ENCODE measurements at places on chromosomes 5 and 9.

GRCh38 chr5:151591144-151591819, at the start of gene FAT2:
TSS of gene FAT2 (minus strand) at chr5:151591331. CDS start at chr5:151568931, 22,400 bp downstream.
- DNase-seq, result no peak

DNA sequence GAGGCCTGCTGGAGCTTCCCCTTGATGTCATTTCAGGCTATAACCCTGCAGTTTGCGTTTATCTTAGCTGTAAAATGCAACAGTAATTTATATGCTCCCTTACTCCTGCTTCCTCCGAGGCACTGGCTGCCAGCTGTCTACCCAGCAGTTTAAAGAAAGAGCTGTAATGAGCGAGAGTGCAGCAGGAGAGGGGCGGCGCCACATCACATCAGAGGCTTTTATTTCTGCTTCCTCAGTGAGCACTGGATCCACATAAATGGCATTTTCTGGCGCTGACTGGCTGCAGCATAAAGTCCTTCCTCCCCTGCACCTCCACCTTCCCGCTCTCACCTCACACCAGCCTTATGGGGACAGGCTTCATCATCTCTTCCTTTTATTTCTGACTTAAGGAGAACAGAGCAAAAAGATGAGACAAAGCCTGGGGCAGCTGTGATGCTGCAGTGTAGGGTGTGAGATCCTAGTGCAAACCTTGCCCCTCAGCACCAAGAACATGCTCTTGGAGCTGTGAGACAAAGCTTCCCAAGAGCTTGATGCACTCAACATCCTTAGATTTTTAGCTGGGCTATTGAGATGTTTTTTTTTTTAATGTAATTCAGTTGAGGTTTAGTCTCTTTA, 829.6 kb upstream of the ZNF608 start:
- DNase-seq, result no peak

DNA sequence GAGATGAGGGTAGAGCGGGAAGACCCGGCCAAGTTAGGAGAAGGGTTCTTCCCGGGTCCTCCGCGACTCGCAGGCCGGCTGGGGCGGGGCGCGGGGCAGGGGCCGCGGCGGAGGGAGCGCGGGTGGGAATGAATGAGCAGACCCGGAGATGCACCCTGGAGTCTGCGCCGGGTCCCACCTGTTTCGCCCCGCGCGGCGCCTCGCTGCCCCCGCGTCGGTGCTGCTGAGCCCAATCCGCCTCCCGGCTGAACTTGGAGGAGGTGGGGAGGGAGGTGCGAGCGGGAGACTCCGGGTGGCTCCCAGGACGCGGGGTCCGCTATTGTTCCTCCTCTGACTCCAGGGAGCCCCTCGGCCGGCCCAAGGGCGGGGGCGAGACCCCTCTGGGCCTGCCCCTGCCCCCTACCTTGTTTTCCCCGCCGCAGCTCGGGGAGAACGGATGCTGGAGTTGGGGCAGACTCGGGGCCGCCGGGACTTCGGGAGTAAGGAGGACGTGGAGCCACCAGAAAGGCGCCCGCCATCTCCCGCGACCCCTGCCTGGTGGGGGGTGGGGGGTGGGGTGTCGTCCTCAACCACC, 659 bp downstream of the RAI14 start:
- peak; percentile 10 for DNase-seq

DNA sequence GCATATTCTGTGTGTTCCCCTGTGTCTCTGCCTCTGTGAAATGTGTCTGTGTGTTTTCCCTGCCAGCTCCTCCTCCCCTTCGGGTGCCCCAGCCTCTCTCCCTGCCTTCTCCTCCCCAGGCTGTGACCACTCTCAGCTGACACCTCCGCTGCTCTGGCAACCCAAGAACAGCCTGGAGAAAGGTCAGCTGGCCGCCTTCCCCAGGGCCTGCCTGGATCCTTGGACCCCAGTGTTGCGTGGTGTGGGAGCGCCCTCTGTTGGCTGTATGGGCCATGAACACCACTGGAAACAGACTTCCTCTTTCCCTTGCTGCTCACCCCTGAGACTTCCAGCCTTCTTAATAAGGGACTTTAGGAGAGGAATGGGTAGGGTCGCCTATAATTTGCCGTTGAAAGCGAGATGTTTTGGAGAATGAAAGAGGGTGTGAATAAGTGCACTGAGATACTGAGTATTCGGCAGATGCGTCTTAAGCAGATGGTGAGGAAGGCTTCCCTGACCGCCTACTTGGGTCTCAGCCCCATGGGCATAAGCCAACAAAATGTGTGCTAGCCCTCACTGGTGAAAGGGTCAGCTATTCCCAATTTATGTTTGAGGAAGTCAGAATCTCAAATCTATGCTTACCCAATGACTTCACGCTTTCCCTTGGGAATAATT, 114.9 kb upstream of the TRIM32 start:
- DNase-seq, result no peak

DNA sequence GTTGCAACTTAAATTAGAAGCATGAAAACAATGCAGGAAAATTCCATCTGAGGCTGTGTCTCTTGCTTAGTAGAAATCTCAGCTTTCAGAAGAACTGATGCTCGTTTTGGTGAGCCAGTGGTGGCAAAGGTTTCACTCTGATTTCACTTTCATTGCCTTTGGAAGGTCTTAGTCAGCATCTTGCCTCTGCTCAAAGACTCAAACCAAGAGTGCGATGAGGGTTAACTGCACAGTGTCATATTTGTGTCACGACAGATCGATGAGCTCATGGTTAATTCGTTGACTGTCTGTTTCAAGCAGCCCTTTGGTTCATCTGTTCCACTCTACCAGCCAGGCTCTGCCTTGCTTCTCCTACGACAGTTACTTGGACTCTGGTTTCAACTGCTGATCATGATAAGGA, 331.3 kb upstream of the KIF2A start:
- DNase-seq, result no peak

DNA sequence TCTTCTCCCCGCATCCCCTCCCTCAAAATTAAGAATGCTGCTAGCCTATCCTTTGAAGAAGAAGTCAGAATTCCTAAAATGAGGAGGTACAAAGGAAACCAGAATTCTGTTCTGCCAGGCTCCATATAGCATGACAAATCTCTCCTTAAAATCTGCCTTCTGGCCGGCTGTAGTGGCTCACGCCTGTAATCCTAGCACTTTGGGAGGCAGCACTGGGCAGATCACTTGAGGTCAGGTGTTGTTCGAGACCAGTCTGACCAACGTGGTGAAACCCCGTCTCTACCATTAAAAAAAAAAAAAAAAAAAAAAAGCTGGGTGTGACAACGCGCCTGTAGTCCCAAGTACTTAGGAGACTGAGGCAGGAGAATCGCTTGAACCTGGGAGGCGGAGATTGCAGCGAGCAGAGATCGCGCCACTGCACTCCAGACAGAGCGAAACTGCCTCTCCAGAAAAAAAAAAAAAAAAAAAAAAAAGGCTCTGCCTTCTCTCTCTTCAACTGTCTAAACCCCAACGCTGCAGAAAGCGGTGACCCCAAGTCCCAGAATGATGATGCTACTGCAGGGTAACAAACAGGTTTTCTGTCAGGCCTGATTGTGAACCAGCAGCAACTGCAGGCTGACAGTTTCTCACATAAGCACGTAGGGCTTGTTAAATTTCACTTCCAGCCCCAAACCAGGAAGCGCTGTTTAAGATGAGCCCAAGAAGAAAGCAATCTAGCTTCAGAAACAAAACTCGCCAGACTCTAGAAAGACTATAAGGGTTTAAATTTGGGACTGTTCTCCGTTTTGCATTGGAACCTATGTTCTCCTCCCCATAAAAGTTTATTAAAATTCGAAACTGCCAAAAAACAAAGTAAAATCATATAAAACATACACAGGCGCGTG, 963 bp upstream of the CAST start:
- DNase-seq, result peak; percentile 44

DNA sequence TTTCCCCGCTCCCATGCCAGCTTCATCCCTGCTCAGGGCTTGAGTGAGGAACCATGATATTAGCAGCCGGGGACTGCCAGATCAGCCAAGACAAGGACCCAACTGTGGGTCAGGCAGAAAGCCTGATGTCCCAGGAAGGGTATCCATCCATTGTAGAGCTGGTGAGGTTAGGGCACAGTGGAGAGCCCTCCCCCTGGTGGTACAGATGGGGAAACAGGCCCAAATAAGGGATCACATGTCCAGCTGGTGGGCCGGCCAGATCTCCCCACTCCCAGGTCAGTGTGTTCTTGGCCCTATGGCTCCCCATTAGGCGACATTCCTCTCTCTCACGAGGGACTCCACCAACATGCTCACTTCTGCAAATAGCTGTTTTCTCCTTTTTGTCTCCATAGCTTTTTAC, 9.0 kb downstream of the CDX1 start:
- no peak for DNase-seq

DNA sequence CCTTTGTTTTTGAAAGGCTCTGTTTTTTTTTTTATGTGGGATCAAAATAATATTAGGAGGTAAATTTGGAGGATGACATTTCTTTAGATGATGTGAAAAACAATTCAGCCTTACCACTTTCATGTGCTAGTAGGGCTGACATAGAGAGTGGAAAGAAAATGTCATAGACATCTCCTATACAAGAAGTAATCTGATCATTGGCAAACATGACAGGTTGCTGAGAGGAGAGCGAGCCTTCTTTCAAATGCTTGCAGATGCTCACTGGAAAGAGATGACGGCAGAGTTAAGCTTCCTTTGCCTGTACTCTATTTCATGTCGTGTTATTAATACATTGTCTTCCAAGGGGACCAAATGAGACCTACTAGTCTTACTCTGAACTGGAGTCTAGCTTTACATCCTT, 160.1 kb upstream of the DAP start:
- no peak for DNase-seq

GRCh38 chr5:64506567-64507263, 900 bp downstream of the RGS7BP start:
- DNase-seq, result no peak

- no peak for DNase-seq
These were observed 167.2 kb downstream of the CTNND2 start for GRCh38 chr5:11737010-11737409.

DNA sequence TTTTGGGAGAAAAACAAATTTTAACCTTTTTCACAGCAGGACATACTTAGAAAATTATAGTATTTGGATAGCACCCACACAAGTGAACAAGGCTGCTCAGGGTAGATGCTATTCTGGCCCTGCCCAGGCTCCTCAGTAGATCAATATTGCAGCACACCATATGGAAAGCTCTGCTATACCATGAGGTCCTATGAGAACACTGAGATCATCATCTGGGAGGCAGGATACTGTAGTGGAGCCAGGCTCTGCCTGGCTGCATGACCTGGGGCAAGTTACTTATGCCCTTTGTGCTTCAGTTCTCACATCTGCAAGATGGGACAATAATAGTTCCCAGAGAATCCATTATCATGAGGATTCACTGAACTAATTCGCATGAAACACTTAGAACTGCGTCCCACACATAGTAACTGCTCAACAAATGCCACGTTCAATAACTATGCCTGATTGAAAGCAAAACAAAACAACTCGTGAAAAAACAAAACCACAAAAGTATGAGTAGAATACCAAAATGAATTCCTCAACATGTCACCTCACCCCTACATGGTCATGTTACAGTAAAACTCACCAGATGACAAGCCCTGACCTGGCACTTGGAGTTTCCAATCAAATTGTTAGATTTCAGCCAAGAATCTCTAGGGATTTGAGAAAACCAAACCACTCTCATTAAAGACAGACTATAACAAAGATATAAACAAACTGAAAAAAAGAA, 31.9 kb downstream of the ARSB start:
- DNase-seq, result no peak

DNA sequence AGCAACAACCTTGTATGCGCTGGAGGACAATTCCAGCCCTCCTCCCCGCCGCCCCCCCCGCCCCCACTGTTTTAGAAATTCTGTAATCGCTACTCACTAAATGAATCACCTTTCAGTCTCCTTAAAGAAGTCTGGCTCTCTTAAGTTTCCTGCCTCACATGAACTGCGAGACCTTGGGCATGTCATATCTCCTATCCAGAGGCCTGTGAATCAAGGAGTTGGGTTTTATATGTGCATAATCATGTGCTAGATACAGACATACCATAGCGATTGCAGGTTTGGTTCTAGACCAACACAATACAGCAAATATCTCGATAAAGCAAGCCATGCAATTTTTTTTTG, 337 bp upstream of the DMAC1 start:
- no peak for DNase-seq

- DNase-seq, result no peak
These were observed 64.3 kb upstream of the MYO10 start for GRCh38 chr5:17000291-17000939.

- peak; percentile 66 for DNase-seq
These were observed 50.1 kb upstream of the SMAD5 start for GRCh38 chr5:136082390-136083193.

GRCh38 chr9:116175614-116176013, 22.0 kb downstream of the PAPPA start:
- no peak for DNase-seq
